ENCODE measurements at places on chromosomes 11 and 22.

- no peak for DNase-seq
Measured at GRCh38 chr22:28931844-28932567, 48.6 kb downstream of the ZNRF3 start.

GRCh38 chr22:41920271-41920976 is 5.5 kb upstream of the SHISA8 start:
- no peak for DNase-seq

GRCh38 chr22:49880281-49880680 is 26.6 kb downstream of the ZBED4 start:
- no peak for DNase-seq

DNA sequence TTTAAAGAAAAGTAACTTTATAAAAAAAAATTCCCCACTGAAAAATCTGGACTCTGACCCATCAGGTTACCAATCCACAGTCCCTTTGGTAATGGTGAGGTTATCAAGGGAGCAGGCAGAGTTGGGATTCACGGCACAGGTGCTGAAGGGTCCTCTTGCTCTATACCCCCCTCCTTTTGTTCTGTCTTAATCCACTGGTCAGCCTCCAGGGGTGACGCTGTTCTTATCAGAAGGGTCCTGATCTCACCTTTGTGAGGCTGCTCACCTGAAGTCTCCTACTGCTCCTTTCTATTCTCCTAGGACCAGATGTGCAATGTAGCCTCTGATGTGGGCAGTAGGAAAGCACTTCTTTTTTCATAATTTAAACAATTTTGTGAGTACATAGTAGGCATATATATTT is 80.6 kb upstream of the E2F8 start:
- DNase-seq: no peak

DNA sequence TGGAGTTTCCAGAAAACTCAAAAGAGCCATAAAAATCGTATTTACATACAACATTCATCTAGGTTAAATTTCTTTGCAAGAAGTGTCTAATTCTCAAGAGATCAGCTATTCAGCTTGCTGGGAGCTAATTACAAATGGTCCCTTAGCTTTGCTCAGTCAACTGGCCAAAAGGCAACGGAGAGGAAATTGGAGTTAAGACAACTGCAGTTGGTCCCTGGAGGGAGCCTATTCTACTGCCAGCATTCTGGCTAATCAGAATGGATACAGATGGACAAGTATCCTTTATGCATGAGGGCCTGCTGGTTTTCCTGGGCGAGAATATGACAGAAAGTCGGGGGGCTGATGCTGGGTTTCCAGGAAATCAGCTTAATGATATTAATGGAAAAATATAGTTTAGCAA is 45.5 kb downstream of the KCNJ1 start:
- no peak for DNase-seq

DNA sequence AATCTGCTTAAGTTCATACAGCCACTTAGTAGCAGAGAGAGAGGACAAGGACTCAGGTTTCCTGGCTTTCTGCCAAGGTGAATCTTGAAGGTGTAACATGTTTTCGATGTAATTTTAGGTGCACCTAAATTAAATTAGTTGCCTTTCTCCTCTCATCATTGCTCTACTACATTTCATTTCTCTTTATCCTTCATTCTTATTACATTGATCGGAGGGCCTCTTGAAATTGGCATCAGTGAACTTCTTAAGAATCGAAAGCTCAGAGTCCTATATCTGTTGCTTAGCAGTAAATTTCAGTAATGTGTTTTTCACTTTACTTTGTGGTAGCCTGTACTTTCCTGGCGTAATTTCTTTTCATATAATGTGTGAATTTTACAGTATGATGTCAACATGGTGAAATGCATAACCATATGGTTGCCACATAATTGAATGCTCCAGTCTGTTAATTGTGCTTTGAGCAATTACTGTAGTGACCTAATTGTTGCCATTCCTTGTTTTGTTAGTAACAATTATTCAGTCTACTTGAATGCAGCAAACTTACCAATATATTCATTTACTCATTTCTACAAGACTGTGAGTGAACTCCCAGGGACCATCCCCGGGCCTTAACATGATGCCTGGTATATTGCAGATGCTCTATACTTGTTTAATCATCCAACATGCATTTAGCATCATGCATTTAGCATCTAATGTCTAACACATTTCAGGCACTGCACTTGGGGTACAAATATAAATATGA is 138.1 kb downstream of the MAML2 start:
- no peak for DNase-seq

- DNase-seq: no peak
Measured at GRCh38 chr11:64132982-64133705, 32.8 kb downstream of the MACROD1 start.

- DNase-seq: no peak
Measured at GRCh38 chr11:2515401-2516275, 70.8 kb downstream of the KCNQ1 start.

- DNase-seq: no peak
Measured at GRCh38 chr11:125110506-125110905, 920 bp downstream of the TMEM218 start.

DNA sequence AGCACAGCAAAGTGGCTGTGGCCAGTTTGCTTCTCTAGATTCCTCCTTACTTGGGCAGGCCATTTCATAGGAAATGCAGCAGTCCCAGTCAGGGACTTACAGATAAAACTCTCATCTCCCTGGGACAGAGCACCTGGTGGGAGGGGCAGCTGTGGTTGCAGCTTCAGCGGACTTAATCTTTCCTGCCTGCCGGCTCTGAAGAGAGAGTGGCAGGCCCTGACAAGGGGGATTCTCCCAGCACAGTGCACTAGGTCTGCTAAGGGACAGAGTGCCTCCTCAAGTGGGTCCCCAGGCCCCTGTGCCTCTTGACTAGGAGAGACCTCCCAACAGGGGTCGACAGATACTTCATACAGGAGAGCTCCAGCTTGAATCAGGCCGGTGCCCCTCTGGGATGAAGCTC is 1649.1 kb downstream of the LRRC4C start:
- DNase-seq: no peak

DNA sequence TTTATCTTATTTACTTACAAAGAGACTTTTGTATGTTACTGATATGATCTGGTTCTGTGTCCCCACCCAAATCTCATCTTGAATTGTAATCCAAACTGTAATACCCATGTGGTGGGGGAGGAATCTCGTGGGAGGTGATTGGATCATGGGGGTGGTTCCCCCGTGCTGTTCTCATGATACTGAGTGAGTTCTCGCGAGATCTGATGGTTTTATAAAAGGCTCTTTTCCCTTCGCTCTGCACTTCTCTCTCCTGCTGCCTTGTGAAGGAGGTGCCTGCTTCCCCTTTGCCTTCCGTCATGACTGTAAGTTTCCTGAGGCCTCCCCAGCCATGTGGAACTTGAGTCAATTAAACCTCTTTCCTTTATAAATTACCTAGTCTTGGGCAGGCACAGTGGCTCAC is 42.4 kb upstream of the WNT7B start:
- no peak for DNase-seq

GRCh38 chr11:33889821-33890378 is 2.0 kb downstream of the LMO2 start:
- DNase-seq: no peak

GRCh38 chr11:45885274-45885920 is at the start of gene MAPK8IP1:
TSS of gene MAPK8IP1 (plus strand) at chr11:45885651. CDS start at chr11:45885821, 170 bp downstream.
- peak; percentile 57 for DNase-seq

DNA sequence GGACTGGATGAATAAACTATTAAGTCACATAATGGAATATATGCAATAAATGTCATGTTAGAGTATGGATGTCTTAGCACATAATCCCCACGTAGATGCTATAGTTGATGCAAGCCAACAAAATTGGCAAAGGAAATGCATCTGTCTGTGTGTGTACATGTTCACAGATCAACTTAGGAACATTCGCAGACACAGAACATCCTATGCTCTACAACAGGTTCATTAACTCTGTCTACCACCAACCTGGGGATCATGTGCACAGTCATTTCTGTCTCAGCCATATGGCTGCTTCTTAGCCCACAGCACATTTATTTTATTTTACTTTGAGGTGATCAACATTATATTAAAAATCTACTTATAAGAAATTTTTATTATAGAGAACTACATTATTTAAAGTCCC is 4.9 kb downstream of the MSANTD4 start:
- DNase-seq: no peak

- no peak for DNase-seq
Measured at GRCh38 chr22:44127356-44127755, 53.4 kb upstream of the PARVG start.

- DNase-seq: no peak
Measured at GRCh38 chr11:132712466-132712865, 819.8 kb downstream of the OPCML start.

- no peak for DNase-seq
Measured at GRCh38 chr11:116207019-116207418, 565.8 kb downstream of the BUD13 start.

GRCh38 chr11:2260491-2261364 is 9.7 kb downstream of the ASCL2 start:
- no peak for DNase-seq

DNA sequence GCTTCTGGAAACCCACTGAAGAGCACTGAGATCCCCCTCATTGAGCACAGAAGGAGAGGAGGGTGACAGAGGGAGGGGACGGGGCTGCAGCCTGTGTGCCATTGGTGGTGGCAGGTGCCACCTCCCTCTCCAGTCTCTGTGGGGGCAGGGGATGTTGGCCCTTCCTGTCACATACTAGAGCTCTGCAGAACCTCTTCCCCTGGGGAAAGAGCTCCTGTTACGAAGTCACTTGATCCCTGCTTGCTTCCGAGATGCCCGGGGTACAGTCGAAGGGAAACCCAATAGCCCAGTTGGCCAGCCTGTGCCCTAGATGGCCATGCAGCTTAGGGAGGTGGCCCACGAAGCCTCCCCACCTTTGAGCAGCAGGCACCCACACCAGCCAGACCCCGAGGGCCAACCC is 29.4 kb downstream of the DAGLA start:
- no peak for DNase-seq

GRCh38 chr11:93221539-93221938 is 23.7 kb upstream of the SLC36A4 start:
- DNase-seq: no peak

GRCh38 chr11:117930668-117931330 is 1.6 kb upstream of the TMPRSS13 start:
- no peak for DNase-seq
